ENCODE measurements at places on chromosomes 3 and 15.

- DNase-seq, result no peak
Measured at GRCh38 chr15:61524545-61524944, 295.4 kb upstream of the RORA start.

DNA sequence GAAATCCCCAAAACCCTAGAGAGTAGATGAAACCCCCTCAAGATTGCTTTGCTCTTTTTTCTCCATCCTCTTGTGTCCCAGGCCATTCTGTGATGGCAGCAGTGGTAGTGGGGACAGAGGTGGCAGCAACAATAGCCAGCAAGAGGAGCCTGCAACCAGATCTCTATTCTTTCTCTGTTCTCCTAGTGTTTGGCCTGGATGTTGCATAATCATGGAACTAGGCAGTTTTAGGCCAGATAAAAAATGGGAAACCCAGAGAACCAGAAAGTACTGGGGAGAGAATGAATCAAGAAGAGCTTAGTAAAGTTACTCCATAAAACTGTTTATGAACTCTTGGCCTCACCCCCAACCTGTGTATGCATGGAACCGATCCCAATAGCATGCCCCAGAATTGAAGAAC is 52.3 kb downstream of the CTNNB1 start:
- DNase-seq, result no peak

DNA sequence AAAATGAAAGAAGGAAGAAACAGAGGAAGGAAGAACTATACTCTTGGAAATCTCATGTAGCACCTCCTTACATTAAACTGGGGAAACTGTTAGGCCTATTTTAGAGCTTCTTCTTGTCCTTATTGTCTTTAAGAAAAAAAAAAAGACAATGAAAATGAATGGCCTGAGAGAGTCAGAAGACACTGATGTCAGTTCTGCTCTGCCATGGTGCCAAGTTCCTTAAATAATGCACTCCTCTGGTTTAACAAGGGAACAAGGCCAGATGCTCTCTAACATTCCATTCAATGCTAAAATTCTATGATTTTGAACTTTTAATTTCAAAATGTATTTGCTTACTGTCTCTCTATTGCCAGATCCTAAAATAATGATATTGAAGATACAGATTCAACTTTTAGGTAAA is 4.4 kb upstream of the MBNL1 start:
- DNase-seq, result peak; percentile 9

DNA sequence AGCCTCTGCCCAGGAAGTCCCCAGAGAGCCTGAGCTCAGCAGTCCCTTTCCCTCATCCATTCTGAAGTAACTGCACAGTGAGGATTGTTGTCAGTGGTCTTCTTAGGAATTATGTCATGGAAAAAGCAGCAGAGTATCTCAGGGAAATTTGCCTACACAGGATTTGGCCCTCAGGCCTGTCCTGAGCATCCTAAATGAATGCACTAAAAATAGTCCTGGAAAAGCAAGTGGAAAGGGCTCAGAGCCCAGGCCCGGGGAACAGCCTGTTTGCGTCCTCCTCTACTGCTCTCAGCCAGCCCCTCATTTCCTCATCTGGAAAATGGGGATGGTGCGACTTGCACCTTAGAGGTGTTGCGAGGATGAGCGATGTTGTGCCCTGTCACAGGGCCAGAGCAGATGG is 21.6 kb downstream of the LYSMD4 start:
- DNase-seq, result no peak

DNA sequence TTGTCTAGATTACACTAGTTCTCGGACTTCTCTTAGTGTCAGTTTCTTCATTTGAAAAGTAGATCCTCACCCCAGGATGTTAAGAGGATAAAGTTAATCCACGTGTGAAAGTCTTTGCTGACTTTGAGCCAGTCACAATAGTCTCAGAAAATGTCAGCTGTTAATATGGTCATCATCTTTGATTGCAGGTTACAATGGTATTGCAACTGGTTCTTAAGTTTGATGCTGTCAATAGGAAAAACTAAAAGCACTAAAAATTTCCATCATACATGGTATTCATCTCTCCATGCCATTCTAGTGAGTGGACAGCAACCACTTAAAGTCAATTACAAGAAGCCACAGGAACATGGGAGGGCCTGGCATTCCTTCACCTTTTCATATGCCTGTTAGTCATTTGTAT is 192.3 kb downstream of the TAFA4 start:
- DNase-seq, result no peak

DNA sequence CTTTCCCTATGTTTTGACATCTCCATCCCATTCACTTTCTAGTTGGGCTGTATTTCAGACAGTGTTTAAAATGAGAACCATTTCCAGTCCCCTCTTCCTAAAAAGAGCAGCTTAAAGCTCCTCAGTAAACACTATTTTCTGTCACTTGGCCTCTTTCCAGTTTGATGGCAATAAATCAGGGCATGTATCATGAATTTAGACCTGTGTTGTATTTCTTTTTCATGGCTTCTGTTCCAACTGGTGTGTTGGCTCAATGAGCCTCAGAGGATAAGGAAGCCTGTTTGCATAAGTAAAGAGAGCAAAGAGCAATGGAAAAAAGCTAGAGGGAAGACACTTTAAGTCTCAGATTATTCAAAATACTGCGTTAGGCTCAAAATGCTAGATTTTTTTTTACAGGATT is 7.2 kb downstream of the CCDC80 start:
- no peak for DNase-seq

DNA sequence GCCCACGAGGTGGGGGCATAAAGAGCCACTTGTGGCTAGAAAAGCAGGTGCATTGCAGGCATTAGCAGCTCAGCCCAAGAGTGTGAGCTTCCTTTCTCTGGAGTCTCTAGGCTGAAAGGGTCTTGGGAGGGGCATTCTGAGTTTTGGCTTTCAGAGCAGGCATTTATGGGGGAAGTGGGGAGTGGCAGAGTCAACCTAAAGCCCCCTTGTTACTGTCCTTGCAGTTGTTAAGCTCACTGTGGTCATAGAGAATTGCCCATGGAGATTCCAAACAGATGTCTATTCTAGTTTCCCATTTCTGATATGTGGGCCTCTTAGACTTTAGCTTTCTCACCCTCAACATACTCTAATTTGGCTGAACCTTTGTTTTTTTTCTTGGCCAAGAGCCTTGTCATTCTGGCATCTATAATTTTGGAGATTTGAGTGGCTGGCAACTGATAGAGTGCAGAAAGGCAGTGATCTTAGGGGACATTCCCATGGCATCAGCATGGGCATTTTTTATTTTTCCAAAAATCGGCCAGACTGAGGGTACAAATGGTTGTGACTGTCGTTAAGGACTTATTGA is 217.9 kb downstream of the THSD4 start:
- DNase-seq, result no peak

- peak; percentile 11 for DNase-seq
Measured at GRCh38 chr3:147572970-147573340, 163.8 kb downstream of the ZIC1 start.

DNA sequence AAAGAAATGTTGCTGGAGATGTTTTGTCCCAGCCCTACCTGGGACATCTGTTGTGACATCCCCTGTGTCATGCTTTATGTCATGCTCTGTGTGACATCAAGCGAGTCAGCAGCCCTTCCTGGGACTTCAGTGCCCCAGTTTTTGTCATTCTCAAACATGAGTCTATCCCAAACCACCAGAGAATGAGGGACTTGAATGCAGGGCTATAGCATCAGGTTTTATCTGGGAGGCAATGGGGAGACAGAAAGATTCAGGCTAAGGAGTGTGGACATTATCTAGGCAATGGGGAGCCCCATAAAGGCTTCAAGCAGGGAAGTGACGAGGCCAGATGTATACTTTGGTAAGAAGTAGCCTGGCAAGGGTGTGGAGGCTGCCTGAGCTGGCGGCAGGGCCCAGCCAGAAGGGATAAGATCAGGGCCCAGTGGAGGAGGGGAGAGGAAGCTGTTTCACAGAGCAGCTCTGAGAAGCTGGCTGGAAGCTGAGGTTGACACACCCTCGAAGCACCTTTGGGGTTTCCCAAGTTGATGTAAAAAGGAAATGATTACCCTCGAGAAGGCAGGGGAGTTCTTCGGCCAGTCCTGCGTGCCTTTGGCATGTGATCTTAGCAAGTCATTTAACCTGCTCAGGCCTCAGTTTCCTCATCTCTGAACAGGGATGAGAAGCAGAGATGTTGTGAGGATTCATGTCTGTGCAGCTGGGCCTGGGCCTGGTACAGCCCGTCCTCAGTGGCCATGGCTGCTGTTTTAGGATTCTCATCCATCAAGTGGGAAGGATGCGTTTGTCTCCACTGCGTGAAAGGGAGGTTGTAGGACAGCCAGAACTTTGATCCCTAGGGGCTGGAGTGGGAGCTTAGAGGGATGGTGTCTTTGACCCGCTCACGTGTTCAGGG is 34.3 kb downstream of the IRAK2 start:
- DNase-seq, result peak; percentile 53

GRCh38 chr3:160400702-160401150 is 1.3 kb downstream of the SMC4 start:
- peak; percentile 26 for DNase-seq

GRCh38 chr3:13647298-13648059 is 98.6 kb downstream of the FBLN2 start:
- DNase-seq, result peak; percentile 93

DNA sequence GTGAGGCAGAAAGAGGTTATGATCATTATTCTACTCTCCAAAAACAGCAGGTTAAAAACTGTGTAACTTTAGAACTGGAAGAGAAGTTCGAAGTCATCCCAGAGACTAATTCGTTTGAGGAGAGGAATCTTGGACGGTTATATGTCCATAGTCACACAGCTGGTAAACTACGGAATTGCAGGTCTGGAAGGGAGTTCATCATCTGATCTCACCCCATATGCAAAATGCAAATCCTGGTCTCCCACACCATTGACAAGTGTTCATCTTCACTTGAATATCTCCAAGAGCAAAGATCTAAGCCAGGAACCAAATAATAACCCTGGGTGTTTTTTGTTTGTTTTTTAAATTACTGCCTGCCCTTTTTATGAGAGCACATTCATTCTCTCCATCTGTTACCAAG is 53.1 kb downstream of the FAM98B start:
- DNase-seq, result no peak

GRCh38 chr3:106810300-106810875 is 566.9 kb upstream of the CCDC54 start:
- DNase-seq, result no peak

DNA sequence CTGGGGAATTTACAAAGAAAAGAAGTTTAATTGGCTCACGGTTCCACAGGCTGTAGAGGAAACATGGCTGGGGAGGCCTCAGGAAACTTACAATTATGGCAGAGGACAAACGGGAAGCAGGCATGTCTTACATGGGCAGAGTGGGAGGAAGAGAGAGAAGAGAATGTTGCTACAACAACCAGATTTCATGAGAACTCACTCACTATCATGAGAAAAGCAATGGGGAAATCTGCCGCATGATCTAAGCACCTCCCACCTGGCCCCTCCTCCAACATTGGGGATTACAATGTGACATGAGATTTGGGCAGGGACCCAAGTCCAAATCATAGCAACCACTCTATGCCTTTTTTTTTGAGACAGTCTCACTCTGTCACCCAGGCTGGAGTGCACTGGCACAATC is 28.8 kb downstream of the PCNP start:
- no peak for DNase-seq

- DNase-seq, result no peak
Measured at GRCh38 chr3:153855772-153856171, 265.4 kb upstream of the ARHGEF26 start.

- peak; percentile 80 for DNase-seq
Measured at GRCh38 chr3:141644931-141645330, 93.2 kb upstream of the RNF7 start.

GRCh38 chr3:73068419-73068818 is 7.0 kb downstream of the EBLN2 start:
- no peak for DNase-seq

- DNase-seq, result no peak
Measured at GRCh38 chr15:50098545-50098944, 20.5 kb downstream of the ATP8B4 start.

DNA sequence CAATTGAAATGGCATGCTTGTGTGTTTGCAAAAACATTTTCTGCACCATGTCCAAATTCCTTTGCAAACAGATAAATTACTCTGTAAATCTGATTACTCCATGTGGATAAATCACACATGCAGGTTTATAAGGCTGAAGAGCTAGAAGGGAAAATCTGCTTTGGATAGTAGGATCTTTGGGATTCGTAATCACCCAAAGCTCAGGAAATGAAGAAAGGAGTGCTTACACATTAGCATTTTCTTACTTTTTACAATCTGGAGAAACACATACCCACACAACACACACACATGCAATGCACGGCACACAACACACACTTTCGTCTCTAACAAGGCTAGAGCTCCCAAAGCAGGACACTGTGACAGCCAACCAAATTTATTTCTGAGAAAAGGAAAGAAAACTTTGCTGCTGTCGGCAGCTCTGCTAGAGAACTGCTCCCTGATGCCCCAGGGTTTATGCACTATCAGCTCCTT is 2.1 kb downstream of the LSAMP start:
- DNase-seq, result peak; percentile 16

DNA sequence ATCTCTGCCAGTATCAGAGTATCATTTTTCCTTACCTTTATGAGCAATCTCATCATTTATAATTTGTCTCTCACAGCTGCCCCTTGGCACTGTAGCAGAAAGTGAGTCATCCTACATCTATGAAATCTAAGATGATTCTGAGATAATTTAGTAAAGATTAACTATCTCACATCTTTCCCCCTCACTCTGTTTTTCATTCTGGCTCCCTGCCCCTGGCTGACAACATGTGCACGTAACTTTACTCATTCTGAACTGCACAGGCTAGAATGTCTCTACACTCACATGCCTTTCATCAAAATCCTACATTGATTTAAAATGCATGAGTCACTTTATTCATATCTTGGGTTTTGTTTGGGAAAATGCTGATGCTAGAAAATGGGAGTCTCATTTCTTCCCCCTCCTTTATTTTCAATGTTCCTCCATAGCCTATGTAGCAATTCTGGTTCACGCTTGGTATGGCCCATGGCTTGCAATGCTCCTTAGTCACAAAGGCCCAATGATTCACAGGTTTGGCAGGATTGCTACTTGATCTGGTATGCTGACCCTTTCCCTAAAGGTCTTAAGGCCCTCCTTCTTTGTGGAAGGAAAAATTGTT is 838.5 kb downstream of the TUSC7 start:
- peak; percentile 71 for DNase-seq

- DNase-seq, result no peak
Measured at GRCh38 chr3:190968616-190969015, 106.1 kb upstream of the GMNC start.

Measured in AG20443 (cell line).